Neural progenitor cell (in vitro differentiated cells): ENCODE measurements at places on chromosomes 1 and 21. TPM values are rescaled to one million over a fixed set of nuclear protein-coding genes. Genes with fewer than 3 reads are reported as not detected.

DNA sequence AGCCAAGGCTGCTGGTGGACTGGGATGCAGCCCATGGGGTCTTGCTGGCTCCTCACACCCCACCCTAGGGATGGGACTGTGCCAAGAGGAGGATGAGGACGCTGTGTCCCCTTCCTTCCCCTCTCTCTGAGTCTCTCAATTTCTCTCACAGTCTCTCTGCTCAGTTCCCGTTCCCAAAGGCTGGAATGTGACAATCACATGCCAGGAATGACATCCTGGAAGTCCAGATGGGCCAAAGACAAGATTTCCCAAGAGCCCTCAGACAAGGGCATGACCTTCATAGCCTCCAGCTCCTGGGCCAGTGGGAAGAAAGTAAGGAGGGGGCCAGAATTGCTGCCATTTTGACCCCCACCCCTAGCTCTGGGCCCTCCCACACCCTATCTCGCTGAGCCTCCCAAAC lies 7.6 kb upstream of the CDCP2 start:
- H3K4me1 ChIP-seq: no peaks in the 10 kb centered on the region
- DNase-seq: no peak
- no peak overlapping the region for H3K4me3 ChIP-seq
- no peak overlapping the region for H3K27ac ChIP-seq

DNA sequence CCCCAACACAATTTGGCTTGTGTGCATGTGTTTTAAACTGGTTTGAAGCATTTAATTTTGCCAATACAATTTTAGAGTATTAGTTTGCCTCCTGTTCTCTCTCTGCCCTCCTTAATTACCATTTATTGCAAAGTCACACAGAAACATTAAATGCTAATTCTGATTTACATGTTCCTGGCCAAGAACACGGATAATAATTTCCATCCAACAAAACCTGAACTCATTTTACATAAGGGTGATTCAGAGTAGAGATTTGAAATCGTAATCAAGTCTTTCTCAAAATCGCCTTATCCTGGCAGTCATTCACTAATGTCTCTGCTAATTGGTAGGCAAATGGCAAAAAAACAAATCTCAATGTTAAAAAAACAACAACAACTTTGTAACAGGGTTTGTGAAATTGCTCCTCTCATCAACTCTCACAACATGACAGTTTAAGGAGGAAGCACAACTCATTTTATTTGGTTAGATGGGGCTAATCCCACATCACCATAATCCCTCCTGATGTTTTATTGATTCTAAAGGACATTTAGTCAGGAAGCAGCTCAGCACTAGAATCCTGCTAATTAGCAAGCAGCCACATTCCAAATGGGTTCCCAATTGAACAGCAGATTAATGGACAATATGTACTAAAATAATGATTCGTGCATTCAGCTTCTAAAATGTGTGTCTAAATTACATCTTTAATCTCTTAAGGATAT lies 55.9 kb downstream of the C1orf87 start:
- DNase-seq: peak; percentile 49
- peaks cover 34% of the 10 kb centered on the region for H3K4me1 ChIP-seq
- H3K27ac ChIP-seq: no peak overlapping the region
- no peak overlapping the region for H3K4me3 ChIP-seq
- H3K27me3 ChIP-seq: no peaks in the 10 kb centered on the region
- no peaks in the 10 kb centered on the region for H3K36me3 ChIP-seq

DNA sequence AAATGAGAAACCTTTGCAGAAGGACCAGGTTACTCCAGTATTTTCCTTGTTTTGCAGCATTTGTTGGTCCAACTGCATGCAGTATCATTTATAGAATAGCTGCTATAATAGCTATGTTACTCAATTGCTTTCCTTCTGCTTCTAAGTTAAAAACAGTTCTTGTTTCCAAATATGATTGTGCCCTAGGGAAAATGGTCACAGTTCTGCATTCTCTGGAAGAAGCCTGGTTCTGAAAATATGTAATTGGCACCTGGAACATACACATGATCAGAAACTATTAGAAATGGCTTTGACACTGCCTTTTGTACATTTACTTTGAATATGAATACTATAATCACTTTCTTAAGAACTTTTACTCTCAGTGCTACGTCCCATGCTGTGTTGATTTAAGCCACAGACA lies 33.6 kb downstream of the HENMT1 start:
- no peaks in the 10 kb centered on the region for H3K36me3 ChIP-seq
- H3K27me3 ChIP-seq: no peaks in the 10 kb centered on the region
- no peak overlapping the region for H3K27ac ChIP-seq
- no peak for DNase-seq

Gene ASCL5
- not detected in 2 replicates for total RNA-seq

Gene C4BPA
- total RNA-seq: 0.06 TPM in 1 of 2 replicates, not detected in the other

DNA sequence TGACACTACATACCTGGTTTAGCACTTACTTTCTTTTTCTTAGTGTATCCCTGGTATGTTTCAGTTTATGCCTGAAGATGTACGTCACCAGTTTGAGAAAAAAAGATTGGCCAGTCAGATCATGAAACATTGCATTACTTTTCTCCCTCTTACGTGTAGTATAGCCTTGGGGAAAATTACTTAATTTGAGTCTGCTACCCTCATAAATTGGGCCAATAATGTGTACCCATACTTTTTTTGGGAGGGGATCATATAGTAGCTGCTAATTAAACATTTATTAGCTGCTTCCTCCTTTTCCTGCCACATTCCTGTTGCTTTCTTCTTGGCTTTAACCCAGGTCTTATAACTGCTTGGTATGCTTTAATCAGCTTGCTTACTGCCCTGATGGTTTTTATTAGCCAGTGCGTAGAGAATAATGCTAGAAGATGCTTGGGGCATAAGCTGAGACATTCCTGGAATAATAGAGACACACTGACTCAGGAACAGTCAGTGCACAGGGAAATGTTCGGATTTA lies 32.1 kb downstream of the RABGAP1L start:
- H3K4me1 ChIP-seq: no peaks in the 10 kb centered on the region
- H3K4me3 ChIP-seq: no peak overlapping the region
- peaks cover 6% of the 10 kb centered on the region for H3K36me3 ChIP-seq
- H3K27me3 ChIP-seq: no peaks in the 10 kb centered on the region

Gene F13B
- total RNA-seq: not detected in 2 replicates

- DNase-seq: no peak
- no peaks in the 10 kb centered on the region for H3K4me1 ChIP-seq
- H3K27ac ChIP-seq: no peak overlapping the region
- no peak overlapping the region for H3K4me3 ChIP-seq
Measured at GRCh38 chr1:147078606-147079399, 93.5 kb downstream of the PRKAB2 start.

- H3K4me1 ChIP-seq: peaks cover 68% of the 10 kb centered on the region
- peak; percentile 73 for DNase-seq
- H3K36me3 ChIP-seq: peaks cover 5% of the 10 kb centered on the region
- no peaks in the 10 kb centered on the region for H3K27me3 ChIP-seq
- H3K4me3 ChIP-seq: no peak overlapping the region
Measured at GRCh38 chr1:160209321-160210046, 4.3 kb downstream of the PEA15 start.

Gene OR2G6
- total RNA-seq: not detected in 2 replicates

GRCh38 chr1:53349968-53350852 lies 22.3 kb upstream of the LRP8 start:
- H3K27ac ChIP-seq: no peak overlapping the region
- no peaks in the 10 kb centered on the region for H3K36me3 ChIP-seq
- H3K4me1 ChIP-seq: no peaks in the 10 kb centered on the region
- H3K4me3 ChIP-seq: no peak overlapping the region
- DNase-seq: no peak

Gene ZC3H12A
- 1.2 and 3.5 TPM in 2 replicates for total RNA-seq

GRCh38 chr1:42680055-42680454 lies 2.2 kb upstream of the YBX1 start:
- DNase-seq: no peak
- H3K36me3 ChIP-seq: peaks cover under 1% of the 10 kb centered on the region
- H3K27me3 ChIP-seq: no peaks in the 10 kb centered on the region
- H3K27ac ChIP-seq: no peak overlapping the region

DNA sequence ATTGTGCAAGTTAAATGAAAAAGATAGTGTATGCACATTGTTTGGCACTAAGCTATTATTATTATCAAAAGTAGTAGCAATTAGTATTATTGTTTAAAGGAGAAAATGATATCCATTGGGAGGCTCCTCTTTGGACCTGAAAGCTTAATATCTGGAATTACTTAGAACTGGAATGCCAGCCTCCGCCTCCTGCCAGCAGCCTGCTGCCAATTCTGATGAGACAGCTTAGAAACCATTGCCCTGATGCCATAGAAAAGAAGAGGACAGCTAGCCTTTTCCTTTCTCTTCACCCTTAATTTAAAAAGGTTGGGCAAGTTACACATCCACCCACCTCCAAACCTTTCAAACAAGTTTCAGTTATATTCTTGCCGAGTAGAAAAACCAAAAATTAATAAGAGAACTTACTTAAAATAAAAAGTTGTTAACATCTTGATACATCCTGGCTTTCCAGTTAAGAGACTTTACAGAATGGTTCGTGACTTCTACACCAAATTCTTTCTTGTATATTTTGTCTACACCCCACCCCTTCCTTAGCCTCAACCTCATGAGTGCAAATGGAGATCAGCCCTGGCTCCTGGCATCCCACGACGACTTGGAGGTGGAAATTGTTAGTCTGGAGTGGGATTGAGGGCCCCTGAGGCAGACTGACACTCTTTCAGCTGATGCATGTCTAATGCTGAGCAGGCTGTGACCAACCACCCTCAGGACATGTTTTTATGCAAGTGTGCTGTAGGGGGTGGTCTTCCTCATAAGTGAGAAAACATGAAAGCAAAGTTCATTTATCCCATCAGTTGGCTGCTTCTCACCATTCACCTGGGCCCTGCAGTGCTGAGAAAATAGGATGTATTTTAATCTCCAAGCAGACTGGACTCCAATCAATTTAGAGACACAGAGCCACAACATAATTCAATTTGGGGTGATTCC lies 120.6 kb downstream of the KCNJ15 start:
- H3K27ac ChIP-seq: no peak overlapping the region
- no peaks in the 10 kb centered on the region for H3K36me3 ChIP-seq
- H3K4me3 ChIP-seq: no peak overlapping the region

Gene CREG1
- total RNA-seq: 55.6 and 64.2 TPM in 2 replicates

- no peaks in the 10 kb centered on the region for H3K27me3 ChIP-seq
- no peaks in the 10 kb centered on the region for H3K36me3 ChIP-seq
- H3K27ac ChIP-seq: no peak overlapping the region
- DNase-seq: peak; percentile 14
- no peak overlapping the region for H3K4me3 ChIP-seq
- H3K4me1 ChIP-seq: no peaks in the 10 kb centered on the region
Measured at GRCh38 chr1:170306948-170307347, 161.2 kb downstream of the NTMT2 start.

Gene ZNF593OS
- 0.67 and 2.1 TPM in 2 replicates for total RNA-seq

DNA sequence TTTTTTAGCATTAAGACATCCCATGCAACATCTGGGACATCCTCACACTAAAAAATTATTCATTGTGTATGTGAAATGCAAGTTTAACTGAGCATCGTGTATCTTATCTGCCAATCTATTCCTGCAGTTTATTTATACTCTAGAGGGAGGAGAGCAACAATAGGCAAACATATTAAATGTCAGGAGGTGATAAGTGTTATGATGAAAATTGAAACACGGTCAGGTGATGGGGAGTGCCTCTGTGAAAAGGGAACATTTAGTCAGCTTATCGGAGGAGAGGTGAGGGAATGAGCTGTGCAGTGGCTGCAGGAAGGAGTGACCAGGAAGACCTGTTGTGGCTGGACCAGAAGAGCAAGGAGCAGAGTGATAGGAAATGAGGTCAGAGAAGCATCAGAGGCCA lies 775 bp upstream of the EFCAB14 start:
- DNase-seq: no peak
- H3K4me3 ChIP-seq: peak overlapping the region; percentile 95
- H3K27ac ChIP-seq: no peak overlapping the region

Gene SLC35F3
- 0.79 and 1.5 TPM in 2 replicates for total RNA-seq

DNA sequence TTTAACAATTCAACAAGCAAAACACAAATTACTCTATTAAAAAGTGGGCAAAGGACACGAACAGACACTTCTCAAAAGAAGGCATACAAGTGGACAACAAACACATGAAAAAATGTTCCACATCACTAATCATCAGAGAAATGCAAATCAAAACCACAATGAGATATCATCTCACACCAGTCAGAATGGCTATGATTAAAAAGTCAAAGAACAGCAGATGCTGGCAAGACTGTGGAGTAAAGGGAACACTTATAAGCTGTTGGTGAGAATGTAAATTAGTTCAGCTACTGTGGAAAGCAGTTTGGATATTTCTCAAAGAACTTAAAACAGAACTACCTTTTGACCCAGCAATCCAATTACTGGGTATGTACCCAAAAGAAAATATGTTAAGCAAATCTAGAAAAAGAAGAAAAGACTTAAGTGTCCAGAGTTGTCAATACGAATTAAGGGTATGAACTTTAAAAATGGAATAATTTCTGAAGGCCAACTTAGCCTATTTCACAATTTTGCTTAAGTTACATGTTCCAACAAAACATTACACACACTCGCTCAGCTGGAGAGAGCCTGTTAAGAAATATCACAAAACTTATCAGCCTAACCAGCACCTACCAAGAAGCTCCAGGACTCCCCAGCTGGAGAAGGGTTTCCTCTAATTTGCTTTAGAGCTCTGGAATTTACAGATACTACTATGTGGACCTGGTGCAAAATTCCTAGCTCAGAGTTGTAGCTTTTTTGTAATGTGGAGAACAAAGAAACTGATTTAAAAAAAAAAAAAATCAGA lies 232.1 kb downstream of the DUSP10 start:
- H3K4me3 ChIP-seq: no peak overlapping the region
- H3K27me3 ChIP-seq: no peaks in the 10 kb centered on the region
- H3K36me3 ChIP-seq: no peaks in the 10 kb centered on the region
- no peak for DNase-seq
- no peak overlapping the region for H3K27ac ChIP-seq

DNA sequence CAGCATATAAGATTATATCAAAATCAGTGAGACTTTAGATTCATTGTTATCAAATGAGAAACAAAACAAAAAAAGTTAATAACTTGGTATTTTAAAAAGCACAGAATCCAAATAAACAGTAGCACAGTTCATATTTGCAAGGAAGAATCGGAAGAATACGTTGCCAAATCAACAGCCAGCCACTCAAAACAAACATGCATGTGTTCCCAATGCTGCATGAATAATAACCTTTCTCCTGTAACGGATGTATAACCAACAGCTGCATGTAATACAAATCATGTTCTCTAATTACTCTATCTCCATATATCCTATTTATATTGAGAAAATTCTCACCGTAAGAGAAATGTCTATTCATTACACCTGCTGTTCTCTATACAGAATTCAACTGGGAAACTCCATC lies 98.9 kb upstream of the FOXD3 start:
- no peaks in the 10 kb centered on the region for H3K27me3 ChIP-seq
- H3K4me1 ChIP-seq: no peaks in the 10 kb centered on the region
- no peak overlapping the region for H3K27ac ChIP-seq
- no peak for DNase-seq

DNA sequence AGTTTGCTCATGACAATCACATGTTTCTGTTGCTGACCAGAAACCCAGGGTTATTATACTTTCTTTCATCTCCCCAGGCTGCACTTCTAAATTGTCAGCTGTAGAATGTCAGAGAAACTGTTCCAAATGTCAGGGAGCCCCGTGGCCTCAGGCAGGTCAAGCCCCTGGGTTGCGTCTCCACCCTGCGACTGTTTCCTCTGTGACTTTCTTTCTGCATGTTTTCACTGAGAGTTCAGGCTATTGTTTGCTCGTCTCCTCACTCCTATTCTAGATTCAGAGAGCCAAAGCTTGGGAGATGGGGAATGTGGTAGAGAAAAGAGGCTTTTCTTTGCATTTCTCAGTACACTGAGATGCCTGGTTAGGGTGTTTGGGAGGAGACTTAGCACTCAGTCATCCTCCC lies 97.4 kb downstream of the CENPF start:
- DNase-seq: peak; percentile 34
- no peak overlapping the region for H3K4me3 ChIP-seq
- H3K27me3 ChIP-seq: no peaks in the 10 kb centered on the region
- no peaks in the 10 kb centered on the region for H3K36me3 ChIP-seq

- DNase-seq: peak; percentile 88
- peaks cover 54% of the 10 kb centered on the region for H3K4me1 ChIP-seq
- H3K27ac ChIP-seq: peak overlapping the region; percentile 93
- peaks cover 33% of the 10 kb centered on the region for H3K27me3 ChIP-seq
Measured at GRCh38 chr1:94079080-94079940, 41.6 kb downstream of the ABCA4 start.
